Tibial nerve (tissue), 4 donors: ENCODE measurements at places on chromosomes 3 and 15.

DNA sequence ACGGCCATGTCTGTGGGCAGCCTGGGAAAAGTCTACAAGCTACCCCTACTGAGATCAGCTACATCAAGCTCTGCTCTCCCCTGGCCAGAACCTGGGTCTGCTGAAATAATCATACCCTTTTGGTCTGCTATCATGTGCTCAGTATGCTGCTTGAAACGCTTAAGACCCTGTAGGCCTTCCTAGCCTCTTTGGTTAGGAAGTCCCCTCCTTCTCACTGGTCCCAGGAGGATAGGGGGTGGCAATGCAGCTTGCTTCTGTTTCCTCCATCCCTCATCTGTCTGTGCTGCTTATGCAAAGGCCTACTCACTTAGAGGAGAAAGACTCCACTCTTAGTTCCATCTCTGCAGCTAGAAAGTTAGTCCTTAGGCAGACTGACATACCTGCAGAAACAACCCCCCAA, 118.2 kb upstream of the RASGRP1 start:
- no peak for DNase-seq

- DNase-seq, result no peak
Observed at GRCh38 chr3:193344486-193344885, 34.1 kb downstream of the ATP13A5 start.

DNA sequence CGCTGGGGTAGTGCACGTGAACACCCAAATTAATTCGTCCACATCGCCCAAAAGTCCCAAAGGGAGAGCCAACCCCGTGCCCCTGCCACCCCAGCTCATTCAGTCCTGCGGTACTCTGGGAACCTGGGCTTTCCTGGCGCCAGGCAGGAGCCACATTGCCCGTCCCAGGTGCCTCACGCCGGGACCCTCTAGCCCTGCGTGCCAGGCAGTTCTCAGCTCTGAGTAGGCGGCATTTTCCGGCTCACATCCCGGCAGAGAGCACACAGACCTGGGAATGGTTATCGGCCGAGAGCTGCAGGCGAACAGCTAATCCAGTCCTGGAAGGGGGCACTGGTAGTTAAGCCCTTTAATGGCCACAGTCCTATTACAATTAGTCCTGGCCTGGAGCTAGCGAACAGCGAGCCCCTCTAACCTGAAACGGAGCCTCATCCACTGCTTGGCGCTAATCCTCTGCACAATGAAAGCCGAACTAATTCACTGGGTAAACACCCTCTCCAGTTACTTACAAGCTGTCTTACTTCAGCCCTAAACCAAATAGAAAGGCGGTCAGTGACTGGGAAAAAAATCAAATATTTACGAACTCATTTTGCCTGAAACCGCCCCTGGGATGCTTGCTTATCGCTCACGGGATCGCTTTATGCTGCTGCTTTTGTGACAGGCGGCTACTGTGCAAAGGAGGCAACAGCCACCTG, 254.6 kb upstream of the SOX14 start:
- no peak for DNase-seq

- no peak for DNase-seq
Observed at GRCh38 chr3:124786511-124787241, 56.4 kb downstream of the UMPS start.

GRCh38 chr3:106197532-106198194, 328.9 kb upstream of the CBLB start:
- no peak for DNase-seq

GRCh38 chr15:101378171-101378755, 83.2 kb upstream of the SNRPA1 start:
- no peak for DNase-seq

GRCh38 chr3:161925749-161926360, 429.2 kb downstream of the OTOL1 start:
- no peak for DNase-seq

DNA sequence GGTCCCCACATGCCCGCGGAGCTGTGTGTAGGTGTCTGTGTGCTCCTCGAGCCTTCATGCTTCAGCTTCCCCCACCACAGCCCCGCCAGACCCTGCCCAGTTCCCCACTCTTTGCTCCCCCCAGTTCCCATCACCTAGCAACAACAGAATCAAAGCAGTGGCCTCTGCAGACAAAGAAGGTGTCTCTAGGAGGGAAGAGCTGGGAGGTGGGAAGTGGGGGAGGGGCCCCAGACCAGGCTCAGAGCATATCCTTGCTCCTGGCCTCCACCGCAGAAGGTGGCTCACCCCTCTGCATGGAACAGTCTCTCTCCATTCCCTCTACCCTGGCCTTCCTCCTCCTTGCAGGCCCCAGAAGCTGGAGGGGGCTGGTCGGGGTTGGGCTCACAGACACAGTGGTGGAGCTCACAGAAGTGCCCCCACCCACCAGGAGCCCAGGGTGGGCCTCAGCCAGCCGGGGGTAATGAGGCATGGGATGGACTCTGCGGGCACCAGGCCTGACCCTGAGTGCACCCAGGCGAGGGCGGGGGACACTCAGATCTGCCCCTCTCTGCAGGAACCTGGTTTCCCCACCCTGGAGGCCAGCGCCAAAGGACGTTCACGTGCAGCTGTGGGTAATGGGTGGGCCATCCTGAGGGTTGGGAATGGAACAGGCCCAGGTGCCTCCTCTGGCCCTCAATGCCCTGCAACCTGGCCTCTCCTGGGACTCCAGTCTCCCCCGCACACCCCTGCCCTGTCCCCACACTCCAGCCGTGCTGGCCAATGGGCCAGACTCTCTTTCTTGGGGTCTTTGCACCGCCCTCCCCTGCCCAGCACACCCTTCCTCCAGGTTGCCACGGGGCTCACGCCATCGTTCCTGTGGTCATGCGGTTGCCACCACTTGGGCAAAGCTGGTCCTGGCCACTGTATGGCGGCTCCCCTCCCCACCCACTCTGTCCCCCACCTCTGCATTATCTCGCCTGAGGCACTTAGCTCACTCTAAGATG, 53.4 kb downstream of the TPRA1 start:
- no peak for DNase-seq

DNA sequence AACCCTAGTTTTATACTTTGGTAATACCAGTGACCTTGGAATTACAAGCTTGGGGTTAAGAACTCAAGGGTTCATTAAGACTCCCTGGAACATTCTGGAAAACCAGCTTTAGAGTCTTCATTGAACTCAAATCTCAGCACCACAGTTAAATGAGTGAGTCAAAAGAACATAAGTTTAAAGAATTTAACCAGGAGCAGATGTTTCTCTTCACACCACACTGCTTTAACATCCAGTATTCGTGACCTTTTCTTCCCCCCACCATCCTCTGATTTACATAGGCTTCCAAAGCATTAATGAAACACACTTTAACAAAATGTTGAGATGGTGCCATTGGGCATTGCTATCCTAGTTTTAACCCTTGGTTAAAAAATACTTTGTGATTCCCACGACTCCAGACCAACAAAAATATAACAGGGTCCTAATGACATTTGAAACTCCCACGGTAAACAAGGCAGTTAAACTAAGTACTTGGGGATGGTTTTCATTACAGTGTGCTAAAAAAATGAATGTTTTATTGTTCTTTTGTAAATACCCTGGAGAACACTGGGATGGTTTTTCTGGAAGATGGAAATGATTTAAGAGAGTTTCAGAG, 123.9 kb downstream of the OXNAD1 start:
- no peak for DNase-seq

GRCh38 chr3:45915518-45916231, 27.6 kb upstream of the CXCR6 start:
- DNase-seq, result no peak

DNA sequence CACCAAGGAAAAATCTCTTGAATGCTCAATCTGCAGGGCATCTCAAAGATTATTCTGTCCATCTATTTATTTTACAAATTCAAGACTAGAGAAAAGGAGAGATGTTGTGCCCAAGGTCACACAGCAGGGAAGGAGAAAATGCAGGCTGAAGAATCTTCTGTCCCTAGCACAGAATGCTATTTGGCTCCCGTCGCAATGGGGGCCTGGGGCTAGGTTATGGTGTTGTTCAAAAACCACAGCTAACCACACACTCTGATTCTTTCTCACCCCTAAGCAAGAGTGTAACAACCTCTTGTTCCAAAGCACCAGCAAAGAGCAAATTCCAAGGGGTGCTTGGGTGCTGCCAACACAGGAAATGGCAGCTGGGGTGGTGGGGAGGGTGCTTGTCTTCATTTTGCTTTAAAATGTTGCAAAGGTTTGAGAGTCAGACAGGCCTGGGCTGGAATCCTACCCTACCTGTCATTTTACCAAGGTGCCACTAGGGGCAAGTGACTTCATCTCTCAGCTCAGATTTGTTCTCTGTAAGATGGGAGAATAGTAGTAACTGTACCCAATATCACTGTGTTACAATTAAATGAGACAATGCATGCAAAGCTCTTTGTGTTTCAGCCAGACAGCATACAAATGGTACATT, 112.5 kb downstream of the ADAMTS9 start:
- DNase-seq, result no peak

GRCh38 chr3:162175878-162176277, 679.3 kb downstream of the OTOL1 start:
- no peak for DNase-seq

DNA sequence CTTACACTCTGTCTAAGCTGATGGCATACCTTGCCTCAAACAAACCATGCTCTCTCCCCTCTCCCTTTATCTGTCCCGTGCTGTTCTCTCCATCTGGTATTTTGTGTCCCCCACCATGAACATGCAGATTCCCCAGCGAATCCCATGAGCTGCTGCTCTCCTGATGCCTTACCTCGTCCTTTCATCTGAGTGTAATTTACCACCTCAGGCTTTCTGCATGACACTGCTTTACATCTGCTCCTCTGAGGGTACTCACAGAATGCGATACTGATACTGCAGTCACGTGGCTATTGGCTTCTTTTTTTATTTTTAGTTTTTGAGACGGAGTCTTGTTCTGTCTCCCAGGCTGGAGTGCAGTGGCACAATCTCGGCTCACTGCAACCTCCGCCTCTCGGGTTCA, 341.7 kb downstream of the PTPRG start:
- DNase-seq, result no peak

- DNase-seq, result no peak
Observed at GRCh38 chr3:88025001-88025552, 33.7 kb downstream of the CGGBP1 start.

- peak; percentile 65 for DNase-seq
Observed at GRCh38 chr3:142586803-142587406, 8.4 kb upstream of the ATR start.

DNA sequence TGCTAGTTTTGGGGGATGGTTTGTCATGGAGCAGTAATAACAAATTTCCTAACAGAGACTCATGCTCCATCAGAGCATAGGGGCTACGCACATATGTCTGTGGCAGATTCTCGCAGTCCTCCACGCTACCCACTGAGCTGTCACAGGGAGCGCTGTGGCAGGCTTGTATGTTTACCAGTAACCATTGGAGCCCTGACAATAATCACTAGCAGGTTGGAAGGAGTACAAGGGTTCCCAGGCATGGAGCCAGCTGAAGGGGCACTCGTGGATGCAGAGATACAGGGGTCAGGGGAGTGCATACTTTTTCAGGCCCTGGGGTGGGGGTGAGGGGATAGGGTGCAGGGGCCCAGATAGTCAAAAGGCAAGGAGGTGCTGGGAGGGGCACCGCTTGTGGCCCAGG, 7.9 kb upstream of the GP9 start:
- no peak for DNase-seq

GRCh38 chr3:123314359-123315270, 112.9 kb downstream of the SEC22A start:
- no peak for DNase-seq

DNA sequence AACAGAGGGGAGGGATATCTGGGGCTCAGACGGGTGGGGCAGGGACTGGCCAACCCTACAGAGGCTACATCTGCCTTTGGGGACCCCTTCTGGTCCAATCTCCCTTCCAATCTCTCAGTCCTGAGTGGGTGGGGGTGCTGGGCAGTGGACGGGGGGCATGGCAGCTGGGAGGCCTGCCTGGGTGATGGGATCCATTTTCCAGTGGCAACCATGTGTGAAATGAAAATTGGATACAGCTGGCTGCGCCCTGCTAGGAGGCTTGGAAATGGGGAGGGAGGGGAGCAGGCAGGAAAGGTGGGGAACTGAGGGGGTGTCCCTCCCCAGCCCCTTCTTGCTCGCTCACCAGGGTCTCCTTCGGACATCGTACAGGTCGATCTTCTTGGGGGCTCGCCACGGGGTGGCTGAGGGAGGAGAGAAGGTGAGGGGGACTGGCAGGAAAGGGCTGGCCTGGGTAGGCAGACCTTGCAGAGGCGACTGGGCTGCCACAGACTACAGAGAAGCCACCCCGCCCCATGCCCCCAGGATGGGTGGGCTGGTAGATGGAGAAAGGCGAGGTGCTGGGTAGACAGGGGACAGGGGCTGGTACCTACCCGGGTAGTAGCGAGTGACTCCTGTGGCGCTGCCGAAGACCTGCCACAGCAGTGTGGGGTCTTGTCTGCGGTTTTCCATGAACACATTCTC, 21.2 kb upstream of the TMEM115 start:
- no peak for DNase-seq

GRCh38 chr3:127197300-127198189, 4.6 kb downstream of the PRR23E start:
- no peak for DNase-seq

- no peak for DNase-seq
Observed at GRCh38 chr3:125140818-125141595, 71.5 kb downstream of the SLC12A8 start.

DNA sequence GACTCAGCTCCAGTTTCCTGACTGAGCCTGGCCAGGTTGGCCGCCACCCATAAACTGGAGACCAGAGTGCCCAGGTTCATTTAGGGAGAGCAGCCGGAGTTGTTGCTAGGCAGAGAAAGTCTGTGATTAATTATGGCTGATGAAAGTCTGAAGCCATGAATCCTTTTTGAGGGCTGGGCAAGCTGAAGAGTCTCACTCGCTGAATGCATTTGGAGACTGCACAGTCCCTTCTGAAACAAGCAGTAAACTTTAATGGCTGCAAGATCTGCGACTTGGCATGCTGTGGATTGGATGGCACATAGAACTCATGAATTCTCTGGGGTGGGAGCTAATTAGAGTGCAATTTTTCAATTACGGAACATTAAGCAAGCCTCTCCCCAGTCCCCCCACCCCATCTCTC, 282.1 kb downstream of the RPLP1 start:
- DNase-seq, result no peak

DNA sequence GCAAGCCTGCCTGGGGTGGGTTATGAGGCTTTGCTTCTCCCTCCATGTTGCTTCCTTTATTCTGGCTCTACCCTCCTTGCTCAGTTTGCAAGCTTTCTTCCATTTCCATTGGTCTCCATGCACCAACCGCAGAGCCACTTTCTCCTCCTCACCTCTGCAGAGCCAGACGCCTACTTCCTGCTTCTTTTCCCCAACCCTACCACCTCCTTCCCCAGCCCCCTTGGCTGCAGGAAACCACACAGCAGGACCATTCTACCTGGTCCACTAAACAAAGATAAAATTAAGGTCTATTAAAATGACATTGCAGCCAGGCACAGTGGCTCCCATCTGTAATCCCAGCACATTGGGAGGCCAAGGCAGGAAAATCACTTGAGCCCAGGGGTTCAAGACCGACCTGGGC, 10.0 kb upstream of the CAV3 start:
- DNase-seq, result no peak

DNA sequence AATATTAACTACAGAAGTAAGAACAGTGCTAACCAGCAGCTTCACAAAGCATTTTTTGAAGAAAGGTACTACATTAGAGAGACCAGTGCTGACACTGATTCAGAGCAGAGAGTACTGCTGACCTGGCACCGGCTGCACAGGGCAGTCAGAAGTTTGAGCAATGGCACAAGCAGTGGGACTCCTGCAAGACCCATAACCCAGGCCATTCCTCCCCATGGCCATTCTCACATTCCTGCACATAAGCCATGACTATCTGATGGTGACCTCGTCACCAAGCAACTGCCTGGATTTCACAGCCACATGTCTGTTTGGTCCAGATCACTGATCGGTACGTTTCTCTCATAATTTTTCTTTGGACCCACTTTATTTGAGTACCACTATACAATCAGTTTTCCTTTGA, 88.7 kb downstream of the GPR156 start:
- no peak for DNase-seq
